Cortex of kidney (tissue), 1 donor: ENCODE measurements at places on chromosomes 7 and 10.

DNA sequence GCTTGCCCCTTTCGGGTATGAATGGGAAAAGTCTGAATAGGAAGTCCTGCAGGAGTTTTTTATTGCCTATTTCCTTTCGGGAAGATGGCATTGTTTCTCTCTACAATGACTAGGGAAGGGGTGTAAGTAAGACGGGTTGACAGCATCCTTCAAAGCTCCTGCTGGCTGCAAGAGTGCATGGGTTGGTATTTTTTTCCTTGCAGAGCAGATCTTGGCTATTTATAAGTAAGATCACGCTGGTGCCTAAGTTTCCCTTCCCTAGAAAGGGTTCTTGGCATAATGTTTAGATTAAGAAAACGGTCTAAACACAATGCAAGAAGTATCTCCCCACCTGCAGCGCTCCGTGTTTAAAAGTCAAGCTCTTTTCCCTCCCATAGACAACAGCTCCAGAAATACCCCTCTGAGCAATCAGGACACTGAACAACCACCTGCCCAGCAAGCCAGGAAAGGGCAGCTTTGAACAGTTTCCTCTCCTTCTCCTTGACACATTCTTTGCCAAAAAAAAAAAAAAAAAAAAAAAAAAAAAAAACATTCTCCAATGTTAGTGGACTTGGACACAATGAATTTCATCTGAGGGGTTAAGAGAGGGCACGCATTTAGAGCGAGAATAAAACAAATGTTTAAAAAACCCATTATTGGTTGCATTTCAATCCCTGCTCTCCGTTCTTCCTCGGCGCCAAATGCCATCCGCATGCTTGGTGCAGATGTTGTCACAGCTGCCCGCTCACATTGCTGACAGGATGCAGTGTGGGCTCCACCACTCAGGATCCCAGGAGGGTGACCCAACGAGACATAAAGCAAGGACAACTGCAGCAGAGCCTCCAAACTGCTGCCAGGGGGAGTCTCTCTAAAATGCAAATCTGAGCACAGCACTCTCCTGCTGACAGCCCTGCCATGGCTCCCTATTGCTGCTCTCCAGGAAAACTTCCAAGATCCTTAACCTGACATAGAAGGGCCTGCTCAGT lies 427.4 kb upstream of the MGMT start:
- no peak for DNase-seq

GRCh38 chr7:157522954-157523353 lies 186.2 kb downstream of the DNAJB6 start:
- DNase-seq = no peak

GRCh38 chr10:88553116-88553752 lies 29.9 kb downstream of the RNLS start:
- no peak for DNase-seq

DNA sequence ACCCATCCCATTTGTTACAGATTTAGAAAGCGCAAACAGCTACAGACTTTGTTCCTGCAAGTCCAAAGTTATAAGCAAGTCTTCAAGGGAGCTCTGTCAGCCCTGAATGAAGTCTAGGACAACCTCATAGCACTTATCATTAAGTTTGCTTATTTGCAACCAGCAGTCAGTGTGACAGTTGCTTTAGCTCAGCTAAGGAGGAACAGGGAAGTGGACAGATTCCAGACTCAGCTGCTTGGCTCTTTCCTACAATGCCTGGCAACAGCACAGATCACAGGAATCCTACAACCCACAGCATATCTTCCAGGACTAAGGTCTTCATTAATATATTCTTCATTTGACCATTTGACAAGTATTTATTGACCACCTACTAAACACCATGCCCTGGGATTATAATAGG lies 17.4 kb upstream of the KIF5B start:
- DNase-seq = no peak

DNA sequence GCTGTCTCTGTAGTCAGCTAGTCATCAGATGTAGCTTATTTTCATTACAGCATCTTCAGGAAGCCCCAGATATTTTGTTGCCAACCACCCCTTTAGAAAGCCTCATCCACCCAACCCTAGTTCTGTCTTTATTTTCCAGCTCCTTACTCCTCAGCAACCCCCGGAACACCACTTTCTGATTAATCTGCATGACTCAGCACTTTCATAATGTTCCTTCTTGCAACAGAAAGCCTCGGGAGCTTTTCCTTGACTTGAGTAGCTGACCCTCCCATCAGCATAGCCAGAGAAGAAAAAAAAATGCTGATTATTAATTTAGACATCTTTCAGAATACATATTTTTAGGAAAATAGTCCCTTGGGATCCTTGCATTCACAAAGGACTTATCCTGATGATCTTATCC lies 244.0 kb upstream of the CXCL12 start:
- DNase-seq = no peak

DNA sequence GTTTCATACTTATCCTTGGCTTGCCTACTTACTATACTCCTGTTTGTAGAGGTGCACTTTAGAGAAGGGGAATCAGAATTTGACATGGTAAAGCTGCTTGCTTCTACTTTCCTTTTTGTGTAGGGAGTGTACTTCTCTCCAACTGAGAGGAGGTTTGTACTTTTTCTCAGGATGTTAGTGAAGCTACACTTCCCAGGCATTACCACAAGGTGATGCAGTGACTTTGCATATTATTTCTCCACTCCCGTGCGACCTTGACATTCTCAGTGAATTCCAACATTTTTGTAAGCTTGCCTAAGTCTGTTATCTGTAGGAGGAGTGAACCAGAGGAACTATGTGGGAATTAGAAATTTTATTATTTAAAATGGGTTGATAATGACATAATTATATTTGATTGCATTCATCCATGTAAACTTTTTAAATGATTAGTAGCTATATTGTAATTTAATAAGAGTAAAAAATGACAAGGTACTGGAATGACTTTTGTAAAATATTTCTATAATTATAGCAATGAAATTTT lies 5.2 kb downstream of the TAX1BP1 start:
- no peak for DNase-seq

- DNase-seq = no peak
These were observed 104.3 kb downstream of the CREB5 start for GRCh38 chr7:28516390-28517172.

- DNase-seq = no peak
These were observed 182.8 kb upstream of the PHYHIPL start for GRCh38 chr10:58993480-58994221.

DNA sequence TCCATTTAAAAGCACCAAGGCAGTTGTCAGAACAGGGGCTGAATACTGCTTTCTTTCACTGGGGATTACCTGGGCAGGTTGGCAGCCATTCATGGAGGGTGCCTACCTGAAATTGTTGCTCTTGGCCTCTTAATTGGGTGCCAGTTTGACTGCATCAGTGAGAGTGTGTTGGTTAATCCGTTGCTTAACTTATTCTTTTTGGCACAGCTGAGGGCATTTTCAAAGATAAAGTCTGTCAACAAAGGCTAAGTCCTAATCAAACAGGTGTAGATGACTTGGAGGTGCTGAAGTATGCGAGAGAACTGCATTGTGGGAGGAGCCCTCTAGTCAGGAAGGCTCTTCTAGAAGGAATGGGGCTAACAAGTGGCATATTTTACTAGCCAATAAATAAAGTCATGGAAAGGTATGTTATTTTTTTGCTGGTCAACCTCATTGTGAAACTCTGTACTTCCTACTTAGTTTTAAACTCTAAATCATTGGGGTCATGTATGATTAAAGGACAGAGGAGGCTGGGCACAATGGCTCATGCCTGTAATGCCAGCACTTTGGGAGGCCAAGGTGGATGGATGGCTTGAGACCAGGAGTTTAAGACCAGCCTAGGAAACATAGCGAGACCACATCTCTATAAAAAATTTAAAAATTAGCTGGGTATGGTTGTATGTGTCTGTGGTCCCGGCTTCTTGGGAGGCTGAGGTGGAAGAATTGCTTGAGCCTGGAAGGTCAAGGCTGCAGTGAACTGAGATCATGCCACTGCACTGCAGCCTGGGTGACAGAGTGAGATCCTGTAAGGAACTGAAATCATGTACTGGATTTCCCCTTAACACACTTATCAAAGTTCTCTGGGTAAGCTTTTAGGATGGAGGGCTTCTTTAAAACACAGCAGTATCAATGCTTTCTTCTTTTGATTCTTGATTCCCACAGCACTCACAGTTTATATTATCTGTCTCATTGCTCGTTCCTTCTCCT lies 134.1 kb downstream of the LRMDA start:
- no peak for DNase-seq

GRCh38 chr7:133723044-133723443 lies 404.1 kb upstream of the LRGUK start:
- DNase-seq = no peak

GRCh38 chr10:110577056-110577455 lies 9.6 kb downstream of the SMC3 start:
- DNase-seq = no peak

GRCh38 chr7:138881579-138882188 lies 83.7 kb upstream of the ATP6V0A4 start:
- no peak for DNase-seq

GRCh38 chr7:23544913-23545354 lies 13.2 kb upstream of the TRA2A start:
- DNase-seq = no peak

DNA sequence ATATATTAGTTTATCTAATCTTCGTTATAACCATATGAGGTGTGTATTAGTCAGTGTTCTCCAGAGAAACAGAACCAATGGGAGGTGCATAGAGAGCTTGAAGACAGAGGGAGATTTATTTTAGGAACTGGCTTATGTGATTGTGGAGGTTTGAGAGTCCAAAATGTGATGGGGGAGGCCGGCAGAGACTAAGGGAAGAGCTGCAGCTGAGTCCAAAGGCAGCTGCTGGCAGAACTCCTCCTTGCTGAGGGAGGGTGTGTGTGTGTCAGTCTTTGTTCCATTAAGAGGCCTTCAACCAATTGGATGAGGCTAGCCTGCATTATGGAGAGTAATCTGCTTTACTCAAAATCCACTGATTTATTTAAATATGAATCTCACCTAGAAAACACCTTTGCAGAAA lies 165.1 kb downstream of the SH3PXD2A start:
- DNase-seq = no peak

DNA sequence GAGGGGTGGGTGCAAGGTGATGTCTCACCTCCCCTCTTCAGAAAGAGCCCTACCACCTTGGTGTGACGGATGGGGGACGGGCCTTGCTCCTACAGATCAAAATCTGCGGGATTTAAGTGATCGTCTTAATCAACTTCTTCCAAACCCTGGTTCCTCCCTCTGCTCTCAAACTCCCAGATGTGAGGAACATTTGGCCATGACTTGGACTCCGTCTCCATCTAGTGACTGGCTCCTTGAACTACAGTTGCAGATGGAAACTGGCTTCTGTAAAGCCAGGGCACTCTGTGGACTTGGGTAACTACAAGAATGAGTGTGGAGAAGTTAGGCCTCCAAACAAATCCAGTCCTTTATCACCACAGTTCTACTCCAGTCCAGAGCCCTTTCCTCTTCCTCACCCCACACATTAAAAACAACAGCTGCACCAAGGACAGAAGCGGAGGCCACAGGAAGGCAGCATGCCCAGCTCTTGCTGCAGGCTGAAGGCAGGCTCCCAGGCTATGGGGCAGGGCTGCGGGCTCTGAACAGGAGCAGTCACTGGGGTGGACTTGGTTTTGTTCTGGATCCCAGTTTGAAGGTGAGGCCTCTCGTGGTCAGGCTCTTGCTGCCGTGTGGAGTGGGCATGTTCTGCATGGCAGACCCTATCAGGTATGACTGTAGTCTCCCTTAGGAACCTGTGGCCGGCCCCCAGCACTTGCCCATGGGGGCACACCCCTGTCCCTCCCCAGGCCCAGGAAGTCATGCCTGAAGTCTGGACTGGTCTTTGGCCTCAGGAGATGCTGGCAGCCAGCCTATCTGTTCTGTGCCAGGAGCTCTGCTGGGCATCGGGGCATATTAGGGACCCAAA lies 79.4 kb downstream of the VWC2 start:
- no peak for DNase-seq

DNA sequence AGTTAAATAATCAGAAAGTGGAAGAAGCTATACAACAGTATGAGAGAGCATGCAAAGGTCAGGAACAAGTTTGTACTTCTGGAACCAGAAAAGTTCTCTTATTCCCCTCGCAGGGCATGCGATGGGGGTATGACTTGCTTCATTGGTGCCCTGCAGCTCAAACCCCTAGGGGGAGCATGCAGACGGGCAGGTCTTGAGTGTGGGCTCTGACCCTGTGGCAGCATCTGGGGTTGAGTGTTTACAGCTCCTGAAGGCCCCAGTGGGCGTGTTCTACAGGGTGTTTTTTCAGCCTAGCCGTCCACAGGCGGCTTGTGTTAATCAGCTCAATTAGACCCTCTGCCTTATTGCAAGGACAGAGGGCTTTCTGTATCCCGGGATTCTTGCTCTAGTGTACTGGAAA lies 44.5 kb downstream of the KIF20B start:
- no peak for DNase-seq

DNA sequence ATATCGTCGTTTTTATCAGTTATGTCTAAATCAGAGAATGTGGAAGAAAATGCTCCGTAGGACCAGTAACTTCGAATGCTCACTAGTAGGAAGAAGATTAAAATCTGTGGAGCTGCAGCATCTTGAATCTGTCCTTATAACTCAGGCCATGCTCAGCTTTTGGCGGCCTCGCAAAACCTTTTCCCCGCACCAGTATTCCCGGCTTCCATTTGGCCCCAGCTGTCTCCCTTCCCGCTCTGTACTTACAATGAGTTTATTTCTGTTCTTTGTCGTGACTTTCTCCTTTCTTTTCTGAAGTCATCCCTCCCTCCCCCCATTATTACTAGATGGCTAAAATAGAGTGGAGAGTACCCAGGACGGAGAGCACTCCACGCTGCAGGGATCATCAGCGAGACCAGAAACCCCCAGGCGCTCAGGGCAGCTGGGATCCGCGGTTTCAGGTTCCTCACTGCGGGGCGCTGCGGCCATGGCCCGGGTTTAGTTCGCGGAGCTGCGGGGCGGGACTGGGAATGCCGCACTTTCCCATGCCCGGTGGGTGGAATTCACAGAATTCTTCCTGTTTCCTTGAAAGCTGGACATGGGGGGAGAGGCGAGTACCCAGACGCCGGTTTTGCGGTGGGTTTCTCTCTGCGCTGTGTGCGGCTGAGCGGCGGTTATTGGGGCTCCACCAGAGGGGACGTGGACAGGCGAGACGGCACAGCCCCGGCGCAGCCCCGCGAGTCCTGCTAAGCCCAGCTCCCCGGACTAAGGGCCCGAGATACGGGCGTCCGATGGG lies 183.5 kb downstream of the POM121L12 start:
- DNase-seq = no peak
